Mesothelial cell of epicardium (in vitro differentiated cells): ENCODE measurements at places on chromosomes 1 and 21.

- no peak for DNase-seq
Observed at GRCh38 chr1:54507033-54507870, 40.8 kb upstream of the ACOT11 start.

GRCh38 chr1:53127546-53127945 is 14.9 kb downstream of the SLC1A7 start:
- DNase-seq = no peak

DNA sequence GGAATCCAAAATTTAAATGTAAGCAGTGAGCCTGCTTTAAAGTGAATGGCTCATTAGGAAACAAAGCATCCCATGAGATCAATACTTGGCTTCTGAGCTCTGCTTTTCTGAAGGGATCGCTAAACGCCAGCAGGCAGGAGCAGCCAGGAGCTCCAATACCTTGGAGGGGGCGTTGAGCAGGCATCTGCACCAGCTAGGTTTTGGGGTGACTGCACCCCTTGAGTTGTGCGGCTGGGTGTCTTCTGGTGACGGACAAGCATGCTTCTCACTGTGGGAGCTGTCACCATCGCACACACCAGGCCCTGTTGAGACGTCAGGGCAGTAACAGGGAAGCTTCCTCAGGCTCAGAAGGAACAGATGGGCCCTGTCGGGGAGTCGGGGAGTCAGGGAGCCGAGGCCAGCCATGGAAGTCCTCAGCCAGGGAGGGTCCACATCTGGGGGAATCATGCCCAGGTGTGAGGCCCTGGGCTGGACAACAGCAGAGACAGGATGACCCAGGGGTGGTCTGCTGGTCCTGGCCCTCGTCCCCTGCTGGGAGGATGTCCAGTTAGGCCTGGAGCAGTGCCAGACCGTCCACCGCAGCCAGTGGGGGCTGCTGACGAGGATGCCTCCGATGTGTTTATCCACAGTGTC is 57.9 kb upstream of the ADARB1 start:
- no peak for DNase-seq

DNA sequence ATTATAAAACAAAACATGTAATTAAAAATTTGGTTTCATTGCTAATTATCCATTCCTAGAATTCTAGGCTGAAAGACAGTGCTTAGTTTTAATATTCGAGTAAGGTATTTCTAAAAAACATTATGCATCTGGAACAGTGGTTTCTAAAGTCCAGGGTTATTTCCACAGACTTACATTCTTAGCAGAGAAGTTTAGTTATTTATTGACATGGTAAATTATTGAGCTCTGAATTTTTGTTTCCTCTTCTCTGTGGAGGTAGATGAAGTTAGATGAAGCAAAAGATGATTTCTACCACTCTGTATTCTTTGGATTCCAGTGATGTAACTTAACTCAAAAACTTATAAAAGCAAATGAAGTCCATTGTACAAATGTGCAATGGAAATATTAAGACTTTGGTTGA is 709.4 kb downstream of the MRPL39 start:
- no peak for DNase-seq

DNA sequence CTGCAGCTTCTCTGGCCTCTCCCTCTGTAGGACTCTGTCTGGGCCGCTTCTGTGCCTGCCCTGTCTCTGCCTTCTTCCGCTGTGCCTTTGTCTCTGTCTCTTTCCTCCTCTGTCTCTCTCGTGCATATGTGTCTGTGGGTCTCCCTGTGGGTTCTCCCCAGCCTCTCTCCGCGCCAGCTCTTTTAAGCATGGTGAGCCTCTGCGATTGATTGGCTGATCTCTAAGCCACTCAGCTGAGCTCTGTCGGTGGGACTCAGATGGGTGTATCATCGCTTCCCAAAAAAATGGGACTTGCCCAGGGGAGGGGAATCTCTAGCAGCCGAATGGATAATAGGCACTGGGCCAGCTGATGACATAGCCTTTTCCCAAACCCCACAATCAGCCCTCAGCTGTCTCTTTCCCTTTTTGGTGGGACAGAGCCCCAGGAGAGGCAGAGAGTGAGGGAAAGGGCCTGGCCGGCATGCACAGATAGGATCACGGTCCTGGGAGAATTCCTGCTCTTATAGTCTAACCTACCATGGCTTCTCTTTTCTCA is at the start of gene ADAMTS4:
Gene ADAMTS4, minus strand, starts transcription at position 158 of the 535 bp plus-strand sequence. CDS start 427 bp downstream, outside the sequence.
- no peak for DNase-seq

DNA sequence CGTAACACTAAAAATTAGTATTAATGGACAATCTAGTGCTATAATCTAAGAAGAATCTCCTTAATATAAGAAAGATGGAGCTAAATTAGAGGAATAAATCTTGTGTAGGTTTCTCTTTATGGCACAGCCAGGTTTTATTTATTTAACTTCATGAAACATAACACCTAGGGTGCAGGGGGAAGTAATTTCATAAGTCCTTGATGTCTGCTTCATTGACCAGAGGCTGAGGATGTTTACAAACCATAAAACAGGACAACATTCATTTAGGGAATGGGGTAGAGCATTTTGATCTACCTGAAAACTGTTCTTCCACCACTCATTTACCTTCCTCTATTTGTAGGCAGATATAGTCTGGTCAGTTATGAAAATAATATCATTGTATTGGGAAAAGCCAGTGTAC is 95.5 kb downstream of the NGF start:
- no peak for DNase-seq

GRCh38 chr1:82695443-82695842 is 894.7 kb downstream of the ADGRL2 start:
- DNase-seq = no peak

- DNase-seq = no peak
Observed at GRCh38 chr1:229624521-229625070, 1.3 kb downstream of the TAF5L start.

DNA sequence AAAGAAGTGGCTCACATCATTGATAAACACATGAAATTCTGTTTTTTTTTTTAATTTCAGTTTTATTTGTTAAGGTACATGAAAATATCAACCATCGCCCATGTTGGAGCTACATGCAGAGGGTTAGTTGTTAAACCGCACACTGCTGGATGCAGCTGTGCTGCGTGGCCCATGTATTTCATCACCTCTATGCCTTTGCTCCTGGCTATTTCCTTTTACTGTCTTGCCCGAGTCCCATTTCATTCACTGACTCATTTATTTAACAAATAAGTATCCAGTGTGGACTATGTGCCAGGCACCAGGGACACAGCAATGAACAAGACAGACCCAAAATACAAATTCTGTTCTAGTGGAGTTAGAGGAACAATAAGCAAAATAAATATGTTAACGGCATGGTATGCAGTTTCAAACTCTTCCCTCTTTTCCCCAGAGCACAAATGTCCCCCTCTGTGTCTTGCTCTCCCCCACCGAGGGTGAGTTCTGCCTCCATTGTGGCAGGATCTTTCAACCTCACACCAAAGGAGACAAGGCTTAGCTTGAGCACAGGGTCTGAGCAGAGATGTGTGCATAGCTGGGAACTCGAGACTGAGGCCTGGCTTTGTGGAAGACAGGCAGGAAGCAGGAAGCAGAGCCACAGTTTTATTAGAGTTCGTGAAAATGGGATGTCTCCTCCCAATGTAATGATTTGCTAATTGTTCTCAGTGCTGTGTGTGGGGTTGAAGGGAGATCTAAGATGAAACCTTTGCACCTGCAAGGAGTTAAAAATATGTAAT is 44.6 kb downstream of the MAN1C1 start:
- no peak for DNase-seq

DNA sequence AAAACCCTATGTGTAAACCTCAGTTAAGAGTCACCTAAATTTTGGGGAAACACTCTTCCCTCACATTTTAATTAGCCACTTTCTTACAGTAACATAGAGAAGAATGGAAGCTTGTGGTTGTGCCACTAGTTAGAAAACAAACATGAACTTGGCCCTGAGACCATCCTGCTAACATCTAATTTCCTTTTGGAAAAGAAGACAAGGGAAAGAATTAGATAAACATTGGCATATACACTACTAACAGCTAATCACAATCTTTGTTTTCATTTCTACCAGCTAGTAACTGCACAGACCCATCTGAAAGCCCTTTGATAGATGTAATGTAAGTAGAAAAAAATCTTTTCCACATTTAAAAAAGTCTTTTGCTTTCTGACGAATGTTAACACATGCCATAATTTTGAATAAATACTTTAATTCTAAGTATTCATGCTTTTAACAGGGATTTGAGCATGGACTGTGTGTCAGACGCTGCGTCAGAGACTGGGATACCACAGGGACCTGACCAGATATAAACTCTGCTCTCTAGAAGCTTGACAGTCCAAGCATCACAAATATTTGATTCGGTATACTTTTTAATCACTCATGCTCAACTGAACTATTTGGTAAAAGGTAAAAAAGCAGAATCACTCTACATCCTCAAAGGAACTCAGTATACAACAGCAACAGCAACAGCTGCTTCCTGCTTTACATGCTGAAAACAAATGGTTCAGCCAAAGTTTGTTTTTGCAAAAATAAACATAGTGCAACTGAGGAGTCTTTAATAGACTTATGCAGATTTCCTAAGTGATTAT is 30.2 kb downstream of the DPH5 start:
- no peak for DNase-seq

DNA sequence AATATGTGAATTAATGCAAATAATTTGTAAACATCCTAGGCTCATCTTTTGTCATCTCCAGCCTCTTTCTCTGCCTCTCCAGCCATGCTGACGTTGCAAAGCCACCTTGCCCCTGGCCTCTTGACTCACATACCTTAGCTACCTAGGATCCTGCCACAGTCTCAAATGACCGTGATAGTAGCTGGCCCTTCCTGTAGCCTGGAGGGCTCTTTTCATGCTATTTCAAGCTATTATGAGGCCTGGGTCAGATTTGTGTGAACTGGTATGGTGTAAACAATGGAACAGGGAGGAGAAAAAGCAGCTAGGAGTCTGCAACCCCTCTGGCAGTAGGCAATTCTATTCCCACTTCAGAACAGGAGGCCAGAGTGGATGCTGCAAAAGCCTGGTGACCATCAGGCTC is 337.7 kb downstream of the DISC1 start:
- DNase-seq = no peak

GRCh38 chr1:240029418-240029817 is 62.3 kb upstream of the FMN2 start:
- no peak for DNase-seq

GRCh38 chr1:238606896-238607295 is 716.2 kb upstream of the ZP4 start:
- DNase-seq = no peak

DNA sequence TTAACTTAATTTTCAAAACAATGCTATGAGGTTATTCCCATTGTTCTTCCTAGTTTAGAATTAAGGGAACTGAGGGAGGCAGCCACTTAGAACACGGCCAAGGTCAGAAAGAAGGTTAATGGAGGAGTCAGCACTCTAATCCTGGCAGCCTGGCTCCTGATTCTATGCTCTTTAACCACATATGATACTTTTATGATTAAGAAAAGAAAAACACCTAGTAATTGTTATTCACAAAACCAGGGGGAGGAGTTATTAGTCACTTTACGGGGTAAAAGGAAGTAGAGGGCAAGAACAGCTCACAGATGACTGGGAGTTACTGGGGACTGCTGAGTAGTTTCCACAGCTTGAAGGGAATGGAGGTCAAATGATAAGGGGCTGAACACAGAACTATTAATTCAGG is 38.6 kb downstream of the GADD45A start:
- DNase-seq = no peak

GRCh38 chr1:97826820-97827219 is 94.0 kb downstream of the DPYD start:
- DNase-seq = no peak

DNA sequence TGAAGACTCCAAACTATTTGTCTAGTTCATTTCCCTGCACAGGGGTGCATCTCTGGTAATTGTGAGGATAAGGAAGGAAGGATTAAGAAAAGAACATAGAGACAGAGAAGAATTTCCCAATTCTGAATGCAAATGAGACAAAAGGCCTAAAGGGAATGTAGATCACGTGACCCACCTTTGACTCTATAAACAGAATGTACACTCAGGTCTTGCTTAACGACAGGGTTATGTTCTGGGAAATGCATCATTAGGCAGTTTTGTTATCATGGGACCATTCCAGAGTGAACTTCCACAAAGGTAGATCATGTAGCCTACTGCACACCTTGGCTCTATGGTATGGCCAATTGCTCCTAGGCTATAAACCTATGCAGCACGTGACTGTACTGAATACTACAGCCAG is 252.3 kb upstream of the ZP4 start:
- DNase-seq = no peak

DNA sequence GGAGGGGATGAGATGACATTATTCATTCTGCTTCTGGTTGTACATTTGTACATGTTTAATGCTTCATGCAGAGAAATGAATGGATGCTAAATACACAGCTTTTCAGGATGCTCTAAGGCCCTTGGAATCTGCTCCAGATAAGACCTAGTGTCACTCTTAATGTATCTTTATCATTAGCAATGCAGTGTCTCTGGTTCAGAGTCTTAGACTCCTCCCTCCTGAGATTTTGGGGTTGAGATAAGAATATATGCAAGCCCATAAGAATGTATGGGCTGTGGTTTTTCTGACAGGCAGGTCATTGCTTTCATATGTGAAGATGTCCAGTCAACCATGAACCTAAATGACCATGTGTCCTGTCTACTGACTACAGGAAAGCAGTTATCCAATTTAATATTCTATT is 415.5 kb downstream of the RPS6KC1 start:
- DNase-seq = no peak
